ENCODE measurements at places on chromosomes 6 and 20.

DNA sequence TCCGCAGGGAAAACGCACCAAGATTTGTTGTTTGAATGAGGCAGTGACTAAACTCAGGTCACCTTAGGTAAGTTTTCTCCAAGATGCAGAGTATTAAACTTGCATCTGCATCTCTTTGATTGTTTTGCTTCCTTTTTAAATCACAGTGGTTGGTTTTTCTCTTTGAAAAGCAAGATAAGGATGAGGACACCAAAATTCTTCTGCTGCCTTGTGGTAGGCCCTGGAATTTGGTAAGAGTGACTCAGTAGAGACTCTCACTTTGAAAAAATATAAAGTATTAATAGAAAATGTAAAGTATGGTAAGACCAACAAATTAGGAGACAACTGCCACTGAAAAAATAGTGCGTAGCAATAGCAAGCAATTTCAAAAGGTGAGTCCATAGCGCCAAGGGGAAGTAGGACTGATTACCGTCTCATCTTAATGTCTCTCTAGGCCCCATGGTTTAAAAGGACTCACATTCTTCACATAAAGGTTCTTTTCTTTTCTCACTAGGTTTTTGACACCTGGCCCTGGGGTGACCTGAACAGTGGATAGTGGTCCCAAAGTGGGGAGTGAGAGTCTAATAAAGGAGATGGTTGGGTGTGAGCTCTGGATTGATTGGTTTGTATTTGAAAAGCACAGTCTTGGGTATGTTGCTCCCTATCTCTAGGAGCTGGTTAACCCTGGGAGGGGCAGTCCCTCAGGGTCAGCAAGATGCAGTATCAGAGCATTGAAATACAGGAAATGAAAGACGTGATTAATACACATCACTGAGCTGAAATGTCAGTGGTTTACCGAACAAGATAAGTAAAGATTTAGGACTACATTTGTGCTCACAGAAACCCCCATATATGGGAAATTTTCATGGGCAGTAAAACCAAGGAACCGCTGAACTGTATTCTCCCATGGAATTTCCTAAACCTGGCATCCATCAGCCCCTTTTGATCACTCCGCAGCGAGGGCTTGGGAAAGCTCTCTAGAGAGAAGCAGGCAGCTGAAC is 221.2 kb downstream of the SLC24A3 start:
- DNase-seq, result no peak

DNA sequence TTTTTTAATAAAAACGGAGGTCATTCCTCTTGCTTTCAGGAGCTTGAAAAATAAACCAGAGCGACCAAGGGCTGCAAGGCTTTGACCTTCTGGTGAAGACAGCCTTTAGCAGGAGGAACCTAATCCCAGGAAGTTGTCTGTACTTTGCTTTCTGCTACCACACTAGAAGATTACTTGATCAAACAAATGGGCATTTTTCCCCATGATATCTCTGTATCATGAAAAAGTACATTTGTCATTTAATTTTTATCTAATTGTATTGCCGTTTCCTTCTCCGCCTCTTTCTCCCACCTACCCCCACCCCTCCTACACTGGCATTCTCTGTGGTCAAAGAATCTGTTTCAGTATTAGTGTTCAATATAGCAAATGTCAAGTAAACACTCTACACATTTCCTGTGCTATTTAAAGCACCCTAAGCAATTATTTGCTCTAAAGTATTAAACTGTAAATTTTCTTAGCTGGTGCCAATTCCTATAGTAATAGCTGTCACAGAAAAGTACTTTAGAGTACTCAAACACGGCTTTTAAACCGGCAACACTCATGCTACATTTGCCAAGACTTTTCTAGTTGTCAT is 29.7 kb downstream of the ATXN1 start:
- DNase-seq, result no peak

- DNase-seq, result no peak
Observed at GRCh38 chr6:57262901-57263694, 41.0 kb upstream of the RAB23 start.

- no peak for DNase-seq
Observed at GRCh38 chr20:32329817-32330554, 28.1 kb upstream of the ASXL1 start.

- no peak for DNase-seq
Observed at GRCh38 chr20:37881601-37882343, 21.2 kb upstream of the VSTM2L start.

Measured in NCI-H2171 (cell line).